ENCODE measurements at places on chromosomes 6 and 20.

- DNase-seq = no peak
Measured at GRCh38 chr6:41713650-41714291, 21.6 kb downstream of the TFEB start.

- DNase-seq = no peak
Measured at GRCh38 chr20:43750774-43751166, 24.0 kb upstream of the GTSF1L start.

GRCh38 chr6:11795403-11795802 is 16.8 kb upstream of the ADTRP start:
- DNase-seq = no peak

DNA sequence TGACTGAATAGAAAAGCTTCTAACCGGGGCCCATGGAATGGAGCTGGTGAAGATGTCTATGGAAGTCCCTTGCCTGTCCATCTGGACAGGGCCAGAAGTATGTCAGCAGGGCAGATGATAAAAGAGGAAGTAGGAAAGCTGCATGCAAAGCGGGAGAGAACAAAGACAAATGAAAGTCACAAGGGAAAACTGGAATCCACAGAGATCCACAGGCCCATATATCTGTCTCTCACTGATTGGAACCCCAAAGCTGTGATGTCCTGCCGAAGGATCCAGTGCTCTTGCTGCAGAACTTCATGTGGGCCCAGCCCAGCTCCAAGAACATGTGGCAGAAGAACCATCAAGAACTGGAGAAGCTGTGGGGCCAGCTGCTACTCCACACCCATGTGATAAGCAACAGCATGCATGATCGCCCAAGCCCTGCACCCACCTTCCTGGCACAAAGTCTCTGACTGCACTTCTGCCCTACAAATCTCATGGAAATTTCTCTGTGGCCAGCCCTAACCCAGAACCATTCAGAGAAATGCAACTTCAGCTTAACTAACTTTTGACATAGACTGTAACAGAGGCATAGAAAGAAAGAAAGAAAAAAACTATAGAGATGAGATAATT is 716.0 kb downstream of the KIF16B start:
- no peak for DNase-seq

- no peak for DNase-seq
Measured at GRCh38 chr6:112851146-112851545, 504.0 kb downstream of the RFPL4B start.

- no peak for DNase-seq
Measured at GRCh38 chr20:32477594-32478512, 107.3 kb downstream of the NOL4L start.

GRCh38 chr6:71395731-71396409 is 107.3 kb downstream of the OGFRL1 start:
- no peak for DNase-seq

DNA sequence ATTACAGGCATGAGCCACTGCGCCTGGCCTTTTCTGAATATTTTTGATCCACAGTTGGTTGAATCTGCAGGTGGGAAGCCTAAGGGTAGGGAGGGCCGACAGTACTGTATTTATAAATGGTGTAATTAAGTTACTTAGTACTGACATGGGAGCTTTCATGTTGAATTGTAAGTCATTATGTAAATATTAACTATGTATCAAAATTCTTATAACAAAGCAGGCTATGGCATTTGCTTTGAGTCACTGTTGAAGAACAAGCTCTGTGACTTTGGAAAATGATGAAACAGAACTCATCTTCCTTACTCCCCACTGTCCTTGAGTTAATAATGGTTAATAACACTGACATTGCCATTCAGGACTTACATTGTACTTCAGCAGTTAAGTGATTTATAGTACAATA is 63.0 kb upstream of the TXNDC5 start:
- DNase-seq = no peak

DNA sequence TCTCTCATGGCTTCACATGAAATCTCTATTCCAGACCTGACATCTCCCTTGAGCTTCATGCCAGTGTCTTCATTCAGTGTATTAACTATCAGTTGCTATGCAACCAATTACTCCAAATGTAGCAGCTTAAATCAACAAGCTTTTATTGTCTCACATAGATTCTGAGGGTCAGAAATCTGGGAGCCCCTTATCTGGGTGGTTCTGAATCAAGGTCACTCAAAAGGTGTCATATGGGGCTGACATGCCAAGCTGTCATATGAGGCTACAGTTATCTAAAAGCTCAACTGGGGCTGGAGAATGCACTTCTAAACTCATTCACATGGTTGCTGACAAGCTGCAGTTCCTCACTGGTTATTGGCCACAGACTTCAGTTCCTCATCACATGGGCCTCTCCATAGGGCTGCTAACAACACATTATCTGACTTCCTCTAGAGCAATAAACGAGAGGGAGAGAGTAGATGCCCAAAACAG is 7.3 kb upstream of the CGA start:
- no peak for DNase-seq

- no peak for DNase-seq
Measured at GRCh38 chr6:140271759-140272377, 897.4 kb upstream of the CITED2 start.

DNA sequence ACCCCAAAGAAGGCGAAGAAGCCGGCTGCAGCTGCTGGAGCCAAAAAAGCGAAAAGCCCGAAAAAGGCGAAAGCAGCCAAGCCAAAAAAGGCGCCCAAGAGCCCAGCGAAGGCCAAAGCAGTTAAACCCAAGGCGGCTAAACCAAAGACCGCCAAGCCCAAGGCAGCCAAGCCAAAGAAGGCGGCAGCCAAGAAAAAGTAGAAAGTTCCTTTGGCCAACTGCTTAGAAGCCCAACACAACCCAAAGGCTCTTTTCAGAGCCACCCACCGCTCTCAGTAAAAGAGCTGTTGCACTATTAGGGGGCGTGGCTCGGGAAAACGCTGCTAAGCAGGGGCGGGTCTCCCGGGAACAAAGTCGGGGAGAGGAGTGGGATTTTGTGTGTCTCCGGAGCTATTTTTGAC is 69.6 kb downstream of the HFE start:
- no peak for DNase-seq

GRCh38 chr20:1818247-1818840 is 76.9 kb upstream of the SIRPA start:
- no peak for DNase-seq

DNA sequence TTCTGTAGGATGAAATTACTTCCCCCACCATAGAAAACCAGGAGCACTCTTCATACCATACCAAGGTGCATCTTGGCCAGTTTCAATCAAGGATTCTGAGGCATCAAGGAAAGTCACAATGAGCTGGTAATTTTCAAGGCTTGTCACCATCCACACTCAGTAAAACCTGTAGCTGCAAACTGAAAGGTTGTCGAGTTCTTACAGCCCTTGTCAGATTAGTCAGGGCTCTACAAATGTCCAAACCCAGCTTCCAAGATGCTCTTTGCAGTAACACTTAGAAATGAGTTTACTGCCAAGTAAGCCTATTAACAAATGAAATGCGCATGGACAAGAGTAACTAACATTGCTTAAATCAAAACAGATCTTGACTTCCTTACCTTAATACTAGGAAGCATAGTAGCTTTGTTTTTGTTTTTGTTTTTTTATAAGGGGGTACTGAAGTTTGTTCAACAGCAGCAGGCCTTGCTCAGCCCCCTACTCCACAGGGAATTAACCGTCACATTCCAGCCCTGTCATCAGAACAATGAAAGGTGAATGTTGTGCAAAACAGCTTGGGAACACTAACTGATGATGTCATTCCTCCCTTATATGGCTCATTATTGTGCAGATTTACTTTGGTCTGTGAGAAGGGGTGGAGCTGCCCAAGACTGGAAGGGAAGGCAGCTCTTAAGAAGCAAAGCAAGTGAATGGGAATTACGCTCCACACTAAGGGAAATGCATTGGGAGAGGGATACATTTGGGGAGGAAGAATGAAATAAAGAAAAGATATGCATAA is 49.9 kb upstream of the TMEM30A start:
- DNase-seq = no peak

DNA sequence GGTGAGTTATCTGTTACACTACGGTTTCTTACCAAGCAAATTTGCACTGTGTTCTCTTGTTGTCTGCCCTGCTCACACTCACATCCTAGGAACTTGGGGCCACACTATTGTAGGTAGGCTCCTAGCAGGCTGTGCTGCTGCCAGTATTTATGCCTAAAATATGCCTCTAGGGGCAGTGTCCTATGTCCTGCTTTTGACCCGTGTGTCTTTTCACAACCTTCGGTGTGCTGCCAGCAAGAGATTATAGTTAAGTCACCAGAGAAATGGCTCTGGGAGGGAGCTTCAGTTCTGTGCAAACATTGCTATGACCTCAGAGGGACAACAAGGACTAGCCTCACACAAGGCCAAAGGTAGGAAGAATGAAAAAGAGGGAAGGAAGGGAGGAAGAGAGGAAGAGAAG is 8.9 kb upstream of the TAAR5 start:
- DNase-seq = no peak

- no peak for DNase-seq
Measured at GRCh38 chr6:43979525-43979924, 147.7 kb downstream of the MRPL14 start.

DNA sequence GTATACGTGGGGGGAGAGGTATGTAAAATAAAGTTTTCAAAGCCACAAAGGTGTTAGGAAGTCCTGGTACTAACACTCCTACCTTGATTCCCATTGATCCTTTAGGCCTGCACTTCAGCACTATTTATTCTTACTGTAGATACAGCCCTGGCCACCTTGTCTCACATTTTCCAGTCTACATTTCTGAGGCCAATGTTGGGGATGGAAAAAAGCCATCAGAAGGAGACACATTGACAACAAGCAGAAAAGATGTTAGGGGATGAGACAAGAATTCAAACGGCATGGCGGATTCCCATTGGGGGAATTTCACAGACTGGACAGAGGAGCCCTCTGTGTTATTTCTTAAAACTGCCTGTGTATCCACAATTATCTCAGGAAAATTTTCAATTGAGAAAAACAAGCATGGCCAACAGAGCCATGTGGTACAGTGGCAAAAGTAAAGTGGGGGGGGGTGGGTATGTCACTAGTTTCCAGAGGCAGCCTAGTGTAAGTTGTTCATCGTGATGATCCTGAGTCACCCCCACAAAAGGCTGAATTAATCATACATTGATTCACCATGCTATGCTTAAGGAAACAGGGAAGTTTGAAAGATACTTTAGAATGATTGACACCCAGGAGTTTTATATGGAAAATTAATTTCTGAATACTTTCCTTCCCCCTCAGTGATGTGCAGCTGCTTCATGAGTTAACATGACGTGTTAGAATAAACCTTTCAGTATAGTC is 40.5 kb downstream of the RREB1 start:
- no peak for DNase-seq

DNA sequence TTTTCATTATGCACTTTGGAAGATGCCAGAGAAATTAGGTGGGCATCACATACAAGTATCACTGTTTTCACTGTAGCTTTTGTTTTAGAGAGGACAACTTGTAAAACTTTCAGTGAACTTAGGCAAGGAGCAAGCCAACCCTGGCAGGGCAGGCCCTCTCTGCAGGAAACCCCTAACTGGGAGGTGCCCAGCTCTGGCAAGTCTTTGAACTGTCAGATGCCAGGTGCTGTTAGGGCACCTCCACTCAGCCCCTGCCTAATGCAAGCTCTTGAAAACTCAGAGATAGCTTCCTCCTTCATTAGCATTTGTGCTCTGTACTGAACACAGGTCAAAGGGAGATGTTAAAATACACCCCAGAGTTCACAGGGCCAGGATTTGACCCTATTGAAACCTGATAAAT is 774.2 kb upstream of the FLRT3 start:
- no peak for DNase-seq

GRCh38 chr6:124524491-124525200 is 437.6 kb upstream of the RNF217 start:
- DNase-seq = no peak

DNA sequence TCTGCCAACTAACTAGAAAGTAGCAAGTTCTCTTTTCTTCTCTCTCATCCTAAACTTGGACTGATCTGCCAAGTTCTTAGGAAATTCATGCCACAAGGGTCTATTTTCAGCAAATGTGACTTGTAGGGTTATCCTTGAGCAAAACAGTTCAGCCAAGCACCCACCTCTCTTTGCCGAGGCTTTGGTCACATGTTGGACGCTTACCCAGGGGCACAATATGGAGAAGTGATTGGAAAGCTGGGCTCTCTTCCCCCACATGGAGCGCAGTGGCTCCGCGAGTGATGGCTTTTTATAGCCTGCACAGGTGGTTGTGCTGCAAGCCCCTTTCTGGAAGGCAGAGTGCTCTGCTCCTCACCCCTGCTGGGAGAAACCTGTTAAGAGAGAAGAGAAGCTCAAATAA is 47.7 kb upstream of the FNDC1 start:
- no peak for DNase-seq

DNA sequence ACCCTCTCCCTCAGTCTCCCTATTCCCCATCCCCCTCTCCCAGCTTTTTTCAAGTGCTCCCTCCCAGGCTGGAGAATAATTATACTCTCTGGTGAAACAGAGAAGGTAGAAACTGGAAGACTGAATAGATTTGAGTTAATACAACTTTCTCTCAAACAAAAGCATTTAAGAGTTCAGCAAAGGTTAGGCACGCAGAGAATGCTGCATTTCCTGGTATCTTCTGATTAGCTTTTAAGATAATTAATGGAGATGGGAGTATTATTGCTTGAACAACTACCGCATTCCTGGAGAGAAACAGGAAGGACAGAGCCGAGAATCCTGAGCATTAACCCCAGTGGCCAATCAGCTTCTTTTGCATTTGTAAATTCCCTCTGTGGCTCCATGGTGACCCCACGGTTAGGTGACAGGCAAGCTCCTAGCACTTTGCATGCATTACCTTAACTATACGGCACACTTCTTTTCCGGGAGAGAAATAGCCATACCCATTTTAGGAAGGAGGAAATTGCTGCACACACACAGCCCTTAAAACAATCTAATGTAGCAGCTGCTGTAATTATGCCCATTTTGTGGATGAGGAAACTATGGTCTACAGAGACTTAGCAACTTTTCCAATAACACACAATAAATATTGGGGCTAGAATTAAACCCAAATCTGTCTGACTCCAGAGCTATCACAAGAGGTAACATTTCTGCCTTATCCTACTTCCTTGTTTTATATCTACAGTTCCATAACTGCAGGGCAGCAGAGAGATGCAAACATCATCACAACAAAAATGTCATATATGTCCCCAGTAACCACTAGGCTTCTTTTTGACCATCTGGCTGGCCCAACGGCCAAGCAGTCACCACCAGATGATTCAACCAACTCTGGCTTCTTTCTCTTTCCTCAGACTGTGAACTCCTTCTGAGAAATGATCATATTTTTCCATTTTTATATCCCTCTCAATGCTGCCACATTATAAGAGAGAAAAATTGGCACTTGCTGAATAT is 169.9 kb downstream of the CD24 start:
- no peak for DNase-seq

GRCh38 chr6:107712665-107713551 is 111.2 kb downstream of the SCML4 start:
- no peak for DNase-seq

DNA sequence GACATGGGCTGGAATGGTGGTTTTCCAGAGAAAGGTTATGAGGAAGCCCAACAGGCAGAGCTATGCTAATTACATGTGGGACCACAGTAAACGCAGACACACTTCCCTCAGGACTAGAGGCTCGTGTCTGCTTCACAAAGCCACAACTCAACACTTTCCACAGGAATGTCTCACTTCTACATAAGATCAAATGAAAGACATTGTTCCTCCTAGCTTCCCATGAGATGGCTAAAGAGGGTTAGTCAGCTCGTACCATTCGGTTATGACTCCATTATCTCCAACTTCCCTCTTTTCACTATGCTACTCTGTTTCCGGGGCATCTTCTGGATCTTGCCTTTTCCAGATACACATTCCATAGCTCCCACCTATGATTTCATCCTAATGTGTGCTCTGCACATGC is 29.1 kb upstream of the ZC3H12D start:
- DNase-seq = no peak
